ENCODE measurements at places on chromosomes 12 and 14.

DNA sequence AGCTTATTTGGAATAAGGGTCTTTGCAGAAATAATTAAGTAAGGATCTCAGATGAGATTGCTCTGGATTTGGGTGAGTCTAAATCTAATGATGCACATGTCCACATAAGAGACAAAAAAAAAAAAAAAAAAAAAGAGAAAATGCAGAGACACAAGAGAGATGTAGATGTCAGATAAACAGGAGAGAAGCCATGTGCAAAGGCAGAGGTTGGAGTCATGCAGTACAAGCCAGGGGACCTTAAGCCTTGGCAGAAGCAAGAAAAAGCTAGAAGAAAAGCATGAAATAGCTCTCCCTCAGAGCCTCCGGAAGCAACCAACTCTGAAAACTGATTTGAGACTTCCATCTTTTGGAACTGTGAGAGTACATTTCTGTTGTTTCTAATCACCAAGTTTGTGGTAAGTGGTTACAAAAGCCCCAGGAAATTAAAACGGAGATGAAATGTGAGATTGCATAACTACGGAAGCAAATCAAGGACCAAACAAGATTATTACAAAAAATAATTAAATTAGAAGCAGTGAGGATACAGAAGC is 1304.0 kb upstream of the SEL1L start:
- no peak for DNase-seq

- peak; percentile 15 for DNase-seq
Measured at GRCh38 chr12:53676656-53677015, 753 bp upstream of the ATP5MC2 start.

- no peak for DNase-seq
Measured at GRCh38 chr14:104935026-104935650, 10.5 kb downstream of the PLD4 start.

DNA sequence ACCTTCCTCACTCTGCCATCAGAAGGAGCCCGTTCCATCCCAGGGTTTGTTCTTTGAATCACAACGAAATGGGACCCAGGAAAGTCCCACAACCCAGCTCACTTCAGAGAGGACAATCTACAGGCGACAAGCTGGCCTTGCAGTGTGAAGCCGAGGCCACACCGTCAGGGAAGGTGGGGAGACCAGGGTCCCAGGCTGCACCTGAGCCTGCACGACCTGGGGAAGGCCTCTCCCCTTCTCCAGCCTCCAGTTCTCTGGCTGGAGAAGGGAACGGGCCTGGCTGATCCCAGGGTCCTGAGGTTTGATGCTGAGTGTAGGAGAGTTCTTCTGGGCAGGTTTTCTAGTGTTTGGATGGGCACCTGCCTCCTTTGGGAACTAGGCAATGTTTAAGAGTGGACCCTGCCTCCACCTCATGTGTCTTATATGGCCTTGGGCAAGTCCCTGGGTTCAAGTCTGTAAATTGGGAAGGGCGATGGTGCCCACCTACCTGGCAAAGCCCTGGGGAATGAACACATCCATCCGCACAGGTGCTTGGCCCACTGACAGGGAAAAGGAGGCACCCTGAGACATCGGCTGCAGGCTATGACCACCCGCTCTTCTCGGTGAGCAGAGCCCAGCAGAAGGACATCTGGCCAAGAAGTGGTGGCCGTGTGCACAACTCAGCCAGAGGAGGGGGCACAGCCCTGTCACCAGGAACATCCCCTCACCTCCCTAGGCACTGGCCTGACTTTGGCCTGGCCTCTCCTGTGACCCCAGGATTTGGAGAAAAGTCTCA is 77.9 kb upstream of the BCL11B start:
- no peak for DNase-seq

- DNase-seq = no peak
Measured at GRCh38 chr14:105340821-105341733, 26.5 kb downstream of the PACS2 start.

DNA sequence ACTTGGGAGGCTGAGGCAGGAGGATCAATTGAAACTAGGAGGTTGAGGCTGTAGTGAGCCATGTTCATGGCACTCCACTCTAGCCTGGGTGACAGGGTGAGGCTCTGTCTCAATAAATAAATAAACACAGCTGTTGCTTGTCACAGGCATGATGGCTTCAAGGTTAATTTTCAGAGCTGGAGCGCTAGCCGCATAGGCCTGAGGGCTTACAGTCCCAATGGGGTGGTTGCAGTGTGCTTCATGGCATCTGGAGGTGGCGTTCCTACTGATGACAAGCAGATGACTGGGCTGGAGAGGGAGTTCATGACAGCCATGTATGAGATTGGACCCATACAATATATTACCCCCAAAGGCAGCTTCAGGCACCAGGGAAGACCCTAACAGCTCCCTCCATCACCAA is 1.6 kb upstream of the FMNL3 start:
- DNase-seq = no peak

DNA sequence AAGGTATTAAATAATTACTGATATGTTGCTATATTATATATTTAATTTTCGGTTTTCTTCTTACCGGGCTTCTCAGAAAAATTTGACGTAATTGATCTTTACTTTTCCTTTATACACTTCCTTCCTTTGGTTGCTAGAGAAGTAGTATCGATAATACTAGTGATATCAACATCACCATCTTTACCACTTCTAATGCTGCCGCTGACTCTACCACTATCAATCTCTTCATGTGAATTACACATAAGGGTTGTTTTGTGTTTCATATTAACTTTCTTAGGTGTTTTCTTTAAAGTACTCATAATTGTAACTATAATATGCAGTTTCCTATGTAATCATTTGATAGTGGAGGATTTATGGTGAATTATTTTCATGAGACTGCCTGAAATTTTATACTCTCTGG is 30.9 kb upstream of the KLRF1 start:
- no peak for DNase-seq

DNA sequence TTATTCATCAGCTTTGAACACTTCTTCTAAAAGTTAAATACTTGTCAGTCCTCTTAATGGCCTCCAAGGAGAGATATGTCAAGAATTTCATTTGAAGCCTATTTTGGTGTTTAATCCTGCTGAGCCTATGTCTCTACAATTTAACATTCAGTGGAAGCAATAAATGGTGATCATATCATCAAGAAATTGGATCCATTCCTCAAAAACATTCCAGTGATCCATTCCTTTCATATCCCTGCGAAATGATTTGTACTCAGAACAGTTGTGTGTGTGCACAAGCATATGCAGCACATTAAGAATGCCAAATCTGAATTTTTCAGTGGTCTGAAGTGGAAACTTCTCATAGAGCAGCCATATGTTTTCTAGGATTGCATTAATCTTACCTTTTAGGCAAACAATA is 373.7 kb upstream of the SYT1 start:
- no peak for DNase-seq

GRCh38 chr12:65182012-65182739 is 12.8 kb downstream of the LEMD3 start:
- no peak for DNase-seq

DNA sequence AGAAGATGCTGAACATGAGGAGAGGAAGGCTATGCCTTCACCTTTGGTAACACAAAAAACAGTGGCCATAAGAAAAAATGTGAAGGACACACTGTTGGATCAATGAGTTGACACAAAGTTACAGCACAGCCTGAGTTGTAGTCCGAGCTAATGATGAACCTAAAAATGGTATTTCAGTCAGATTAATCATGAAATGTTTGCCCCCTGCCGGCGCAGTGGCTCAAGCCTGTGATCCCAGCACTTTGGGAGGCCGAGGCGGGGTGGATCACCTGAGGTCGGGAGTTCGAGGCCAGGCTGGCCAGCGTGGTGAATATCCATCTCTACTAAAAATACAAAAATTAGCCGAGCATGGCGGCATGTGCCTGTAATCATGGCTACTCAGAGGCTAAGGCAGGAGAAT is 1.3 kb upstream of the CAPRIN2 start:
- no peak for DNase-seq

DNA sequence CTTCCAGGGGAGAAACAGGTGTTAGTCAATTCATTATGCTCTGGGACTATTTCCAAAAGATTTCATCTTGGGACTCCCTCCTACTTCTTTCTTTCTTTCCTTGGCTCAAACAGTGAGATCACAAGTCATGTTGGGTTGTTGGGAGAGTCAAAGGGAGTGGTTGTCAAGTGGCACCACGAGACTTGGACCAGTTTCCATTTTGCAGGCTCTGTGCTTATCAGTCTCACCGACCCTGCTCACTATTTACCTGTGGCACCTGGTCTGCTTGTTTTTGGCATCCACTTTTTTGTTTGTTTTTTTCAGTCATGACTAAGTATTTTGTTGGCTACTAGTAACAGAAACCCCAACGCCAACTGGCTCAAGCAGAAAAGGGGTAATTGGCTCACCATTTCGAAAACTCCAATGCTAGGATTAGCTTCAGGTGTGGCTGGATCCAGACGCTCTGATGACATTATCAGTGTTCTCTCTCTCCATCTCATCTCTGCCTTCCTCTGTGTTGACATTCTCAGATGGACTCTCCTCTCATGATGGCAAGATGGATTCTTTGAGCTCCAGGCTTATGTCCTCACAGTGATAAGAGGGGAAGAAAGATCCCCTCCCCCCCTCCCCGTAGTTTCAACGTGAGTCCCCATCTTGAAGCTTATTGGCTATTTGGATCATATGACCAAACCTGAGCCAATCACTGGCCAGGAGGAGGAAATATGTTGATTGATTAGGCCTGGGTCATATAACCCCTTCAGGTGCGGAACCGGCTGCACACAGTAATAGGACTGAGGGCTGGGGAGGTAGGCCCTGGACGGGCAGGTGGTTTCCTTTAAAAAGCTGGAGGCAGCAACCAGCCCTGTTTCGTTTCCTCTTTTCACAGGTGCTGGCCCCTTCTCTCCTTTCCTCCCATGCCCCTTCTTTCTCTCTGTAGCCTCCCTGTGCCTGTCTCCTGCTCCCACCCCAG is 84.2 kb downstream of the AACS start:
- no peak for DNase-seq

GRCh38 chr12:1398673-1399072 is 195.7 kb downstream of the FBXL14 start:
- no peak for DNase-seq

DNA sequence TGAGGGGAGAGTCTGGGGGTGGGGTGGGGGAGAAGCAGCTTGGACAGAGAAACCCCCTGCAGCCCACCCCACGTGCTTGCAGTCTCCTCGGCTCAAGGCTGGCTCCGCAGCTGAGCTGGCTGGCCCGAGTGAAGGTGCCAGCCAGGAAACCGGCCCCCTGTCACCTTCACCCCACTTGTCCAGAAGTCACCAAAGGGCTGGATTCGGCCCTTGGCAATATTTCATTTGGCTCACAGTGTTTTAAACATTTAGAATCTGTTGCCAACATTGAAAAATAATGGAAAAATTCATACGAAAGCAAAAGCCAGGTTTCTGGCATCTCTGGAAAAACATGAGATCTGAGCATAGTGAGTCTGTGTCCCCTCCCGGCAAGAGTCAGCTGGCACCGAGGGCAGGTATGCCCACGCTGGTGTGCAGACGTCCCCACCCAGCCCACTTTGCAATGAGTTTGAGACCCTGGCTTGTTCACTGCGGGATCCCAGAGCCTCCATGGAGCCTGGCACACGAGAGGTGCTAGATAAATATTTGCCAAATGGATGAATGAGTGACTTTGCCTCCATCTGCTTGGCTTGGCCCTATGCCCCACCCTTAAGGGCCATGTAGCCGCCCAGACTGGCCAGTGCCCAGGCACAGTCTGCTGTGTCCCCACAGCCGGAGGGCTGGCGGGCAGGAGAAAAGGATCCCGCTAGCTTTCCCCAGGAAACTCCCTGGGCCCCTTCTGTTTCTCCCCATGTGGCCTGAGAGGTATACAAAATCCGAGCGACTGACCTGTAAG is 18.2 kb downstream of the MSI1 start:
- no peak for DNase-seq

- peak; percentile 27 for DNase-seq
Measured at GRCh38 chr12:79934281-79935020, 446 bp downstream of the PPP1R12A start.

DNA sequence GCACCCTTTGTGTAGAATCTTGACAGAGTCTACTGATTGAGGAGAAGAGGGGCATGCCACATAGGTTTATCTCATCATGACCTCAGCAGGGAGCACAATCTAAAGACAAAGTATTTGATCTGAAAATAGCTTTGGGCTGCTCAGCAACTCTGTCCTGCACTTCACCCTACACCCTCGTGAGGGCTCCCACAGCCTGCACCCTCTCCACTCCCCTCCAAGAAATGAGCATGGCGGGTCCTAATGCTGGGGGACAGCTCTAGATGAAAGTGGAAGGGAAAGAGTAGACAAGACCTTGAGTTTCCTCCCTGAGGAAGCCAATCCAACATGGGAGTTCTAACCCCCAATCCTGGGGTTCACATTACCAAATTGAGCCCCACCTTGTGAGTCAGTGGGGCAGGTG is 10.7 kb upstream of the KRT5 start:
- DNase-seq = no peak

GRCh38 chr14:23068789-23069412 is 11.6 kb upstream of the CDH24 start:
- no peak for DNase-seq

GRCh38 chr14:92712654-92713051 is 35.8 kb downstream of the LGMN start:
- no peak for DNase-seq

GRCh38 chr12:48424644-48425043 is 47.7 kb upstream of the ANP32D start:
- no peak for DNase-seq

- DNase-seq = no peak
Measured at GRCh38 chr14:25400607-25401206, 350.8 kb upstream of the STXBP6 start.

GRCh38 chr12:92234533-92234932 is 88.9 kb upstream of the BTG1 start:
- DNase-seq = no peak

DNA sequence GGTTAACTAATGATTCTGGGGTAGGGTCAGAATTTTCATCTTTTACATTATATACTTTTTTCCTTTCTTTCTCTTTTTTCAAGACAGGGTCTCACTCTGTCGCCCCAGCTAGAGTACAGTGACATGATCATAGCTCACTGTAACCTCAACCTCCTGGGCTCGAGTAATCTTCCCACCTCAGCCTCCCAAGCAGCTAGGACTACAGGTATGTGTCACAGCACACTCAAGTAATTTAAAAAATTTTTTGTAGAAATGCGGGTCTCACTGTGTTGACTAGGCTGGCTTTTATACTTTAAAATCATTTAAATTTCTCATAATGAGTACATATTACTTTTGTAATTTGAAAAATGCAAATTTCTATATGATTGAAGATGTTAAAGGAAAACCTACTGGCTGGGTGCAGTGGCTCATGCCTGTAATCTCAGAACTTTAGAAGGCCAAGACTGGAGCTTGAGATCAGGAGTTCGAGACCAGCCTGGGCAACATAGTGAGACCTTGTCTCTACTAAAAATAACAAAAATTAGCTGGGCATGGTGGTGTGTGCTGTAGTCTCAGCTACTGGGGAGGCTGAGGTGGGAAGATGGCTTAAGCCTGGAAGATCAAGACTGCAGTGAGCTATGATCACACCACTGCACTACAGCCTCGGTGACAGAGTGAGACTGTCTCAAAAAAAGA is 25.7 kb downstream of the R3HDM2 start:
- no peak for DNase-seq

DNA sequence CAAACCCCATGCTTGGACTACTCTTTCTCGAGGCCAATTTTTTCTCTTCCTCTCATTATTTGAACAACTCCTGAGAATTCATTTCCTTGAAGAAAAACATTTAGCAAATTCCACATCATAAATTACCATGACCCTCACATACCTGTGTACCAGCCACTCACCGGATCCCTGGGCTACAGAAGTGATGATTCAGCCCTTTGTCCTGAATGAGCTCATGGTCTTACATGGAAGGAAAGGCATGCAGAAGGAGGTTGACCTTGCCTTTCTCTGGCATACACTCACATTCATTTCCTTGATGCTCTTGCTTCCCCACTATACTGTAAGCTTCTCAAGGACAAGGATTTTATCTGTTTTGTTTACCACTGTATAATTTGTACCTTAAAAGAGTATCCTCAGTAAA is 191.5 kb downstream of the SLC5A8 start:
- DNase-seq = no peak

GRCh38 chr12:85662207-85662602 is 174.0 kb downstream of the RASSF9 start:
- DNase-seq = no peak
